Fibroblast of the aortic adventitia (primary cell): ENCODE measurements at places on chromosomes 4 and X. TPM values are rescaled to one million over a fixed set of nuclear protein-coding genes. Genes with fewer than 3 reads are reported as not detected.

The CACNA1F gene
- total RNA-seq: not detected in 2 replicates

- DNase-seq: peak; percentile 16
Measured at GRCh38 chr4:110589297-110589696, 33.6 kb downstream of the PITX2 start.

- no peak for DNase-seq
Measured at GRCh38 chr4:84907145-84907544, 59.3 kb downstream of the WDFY3 start.

DNA sequence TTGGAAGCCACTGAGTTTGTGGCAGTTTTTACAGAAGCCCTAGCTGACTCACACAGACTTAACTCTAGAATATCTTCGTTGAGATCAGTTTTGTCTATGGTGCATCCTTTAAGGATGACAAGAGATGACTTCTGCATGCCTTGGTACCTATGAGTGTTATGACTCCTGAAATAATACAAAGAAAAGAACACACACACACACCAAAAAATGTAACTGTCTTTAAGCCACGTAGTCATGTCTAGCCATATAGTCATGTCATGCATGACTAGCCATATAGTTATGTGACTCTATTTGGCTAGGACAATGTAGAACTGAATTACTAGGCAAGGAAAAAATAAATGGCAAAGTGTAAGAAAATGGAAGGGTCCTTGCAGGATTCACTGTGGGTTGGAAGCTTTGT, 447.8 kb downstream of the NLGN4X start:
- DNase-seq: no peak

The ARSJ gene
- total RNA-seq: 12.4 and 23.8 TPM in 2 replicates
